Skin of body (tissue), 3 donors: ENCODE measurements at places on chromosomes 4 and X. TPM values are rescaled to one million over a fixed set of nuclear protein-coding genes. Genes with fewer than 3 reads are reported as not detected.

Gene DGAT2L6
- 12.4 TPM for total RNA-seq

Gene TMEM35A
- total RNA-seq, result 0.79 TPM

Gene CXCL3
- total RNA-seq, result 0.49 TPM

Gene GLRA2
- 0.20 TPM for total RNA-seq

Gene NUDT11
- total RNA-seq, result 7.3 TPM

DNA sequence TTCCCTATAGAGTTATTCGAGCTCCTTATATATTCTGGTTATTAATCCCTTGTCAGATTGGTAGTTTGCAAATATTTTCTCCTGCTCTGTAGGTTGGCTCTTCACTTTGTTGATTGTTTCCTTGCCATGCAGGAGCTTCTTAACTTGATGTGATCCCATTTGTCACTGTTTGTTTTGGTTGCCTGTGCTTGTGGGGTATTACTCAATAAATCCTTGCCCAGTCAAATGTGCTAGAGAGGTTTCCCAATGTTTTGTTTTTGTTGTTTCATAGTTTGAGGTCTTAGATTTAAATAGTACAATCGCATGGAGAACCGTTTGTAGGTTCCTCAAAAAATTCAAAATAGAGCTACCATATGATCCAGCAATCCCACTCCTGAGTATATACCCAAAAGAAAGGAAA lies 2.3 kb upstream of the SYTL5 start:
- no peak for DNase-seq

- DNase-seq, result no peak
These were observed 227.7 kb downstream of the C4orf33 start for GRCh38 chr4:129323658-129324057.

DNA sequence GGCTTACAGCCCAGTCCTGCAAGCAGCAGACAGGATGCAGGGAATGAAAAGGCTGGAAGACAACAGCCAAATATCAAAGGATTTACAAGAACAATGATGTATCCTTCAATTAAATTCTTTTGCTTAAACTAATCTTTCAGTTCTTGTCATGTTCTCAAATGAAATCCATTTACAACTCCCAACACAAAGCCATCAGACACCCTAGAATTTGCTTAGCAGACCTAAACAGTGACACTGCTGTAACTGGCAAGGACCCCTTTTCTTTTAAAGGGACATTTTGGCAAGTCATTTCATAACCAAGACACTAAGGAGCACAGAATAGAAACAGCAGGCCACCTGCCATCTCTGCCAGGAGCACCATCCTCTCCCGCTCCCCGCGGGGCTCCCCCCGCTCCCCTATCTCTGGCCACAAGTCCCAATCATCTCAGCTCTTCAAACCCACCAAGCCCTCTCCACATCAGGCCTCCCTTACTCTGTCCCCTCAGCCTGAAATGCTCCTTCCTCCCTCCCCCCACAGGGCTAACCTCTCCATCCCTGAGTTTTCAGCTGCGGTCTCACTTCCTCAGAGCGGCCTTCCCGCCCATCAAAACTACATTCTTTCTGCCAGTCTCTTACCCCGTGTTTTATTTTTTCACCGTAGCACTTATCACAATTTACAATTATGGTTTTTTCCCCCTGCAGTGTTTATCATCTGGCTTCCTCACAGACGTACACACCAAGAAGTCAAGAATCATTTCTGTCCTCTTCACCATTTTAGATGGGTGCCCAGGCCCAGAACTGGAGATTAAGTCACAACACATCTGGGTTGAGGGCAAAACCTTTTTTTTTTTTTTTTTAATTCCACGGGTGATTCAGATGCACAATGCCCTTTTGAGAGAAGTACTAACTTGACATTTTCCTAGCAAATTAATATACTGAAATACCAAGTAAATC lies 45.8 kb downstream of the TSPAN5 start:
- no peak for DNase-seq
